ENCODE measurements at places on chromosomes 6 and 20. TPM values are rescaled to one million over a fixed set of nuclear protein-coding genes. Genes with fewer than 3 reads are reported as not detected.

CCN2 gene
- 176 TPM for total RNA-seq

CDH26 gene
- 0.09 TPM for total RNA-seq

KCNK16 gene
- not detected for total RNA-seq

F13A1 gene
- total RNA-seq, result not detected

HMGN3 gene
- 18.5 TPM for total RNA-seq

SYTL3 gene
- 1.7 TPM for total RNA-seq
